ENCODE measurements at places on chromosomes 11 and 22.

DNA sequence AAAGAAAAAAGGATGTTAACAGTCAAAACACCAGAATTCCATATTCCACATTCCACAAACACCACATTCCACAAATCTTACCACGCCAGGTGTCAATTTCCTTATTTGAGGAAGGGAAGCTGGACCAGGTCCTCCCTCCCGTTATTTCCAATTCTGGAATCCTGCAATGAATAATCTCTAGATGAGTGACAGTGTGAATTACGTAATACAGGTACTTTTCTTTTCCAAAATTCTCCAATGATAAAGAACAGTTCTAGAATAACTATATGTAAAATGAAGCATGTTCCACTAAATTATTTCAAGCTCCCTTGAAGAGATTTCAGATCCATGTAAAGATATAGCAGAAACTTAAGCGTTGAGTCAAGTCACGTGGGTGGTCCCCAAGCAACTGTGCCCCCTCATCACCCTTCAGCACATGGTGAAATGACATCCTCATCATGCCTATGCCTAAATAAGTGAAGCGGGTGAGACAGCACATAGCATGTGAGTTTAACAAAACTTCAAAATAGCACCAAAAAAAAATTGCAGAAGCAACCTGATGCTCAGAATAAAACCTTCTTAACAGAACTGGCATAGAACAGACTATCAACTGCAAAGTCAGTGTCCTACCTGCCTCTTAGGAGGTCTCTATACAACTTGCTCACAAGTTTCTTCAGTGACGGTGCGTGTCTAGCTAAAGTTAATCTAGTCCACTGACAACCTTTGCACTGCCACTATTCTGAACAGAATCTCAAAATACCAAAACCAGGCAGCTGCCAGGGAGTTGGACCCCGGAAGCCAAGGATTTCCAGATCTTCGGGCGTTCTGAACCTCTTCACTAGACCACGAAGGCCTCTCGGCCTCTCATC is 876 bp downstream of the NFRKB start:
- no peak for DNase-seq

GRCh38 chr11:87338046-87338639 is 300.4 kb downstream of the TMEM135 start:
- no peak for DNase-seq

GRCh38 chr22:25706197-25706596 is 35.8 kb upstream of the MYO18B start:
- DNase-seq, result no peak

DNA sequence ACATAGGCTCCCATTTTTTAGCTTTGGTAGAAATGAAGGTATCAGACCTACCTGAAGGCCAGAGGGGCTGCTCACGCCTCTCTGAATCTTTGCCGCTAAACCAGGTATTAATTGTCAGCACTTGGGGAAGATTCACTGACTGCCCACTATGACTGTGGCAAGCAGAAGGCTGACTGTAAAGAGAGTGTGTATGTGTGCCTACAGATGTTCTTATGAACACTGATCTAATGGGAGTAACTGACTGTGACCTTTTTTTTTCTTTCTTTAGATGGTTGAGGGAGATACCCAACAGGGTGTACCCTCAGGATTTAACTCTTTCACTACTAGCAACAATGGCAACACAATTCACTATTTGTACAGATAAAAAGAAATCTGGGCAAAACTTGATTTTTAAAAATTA is at the start of gene RAG2:
RAG2 (minus strand) TSS at position 186 of the 400 bp plus-strand sequence. CDS start 4,068 bp downstream, outside the sequence.
- DNase-seq, result no peak

- DNase-seq, result no peak
Observed at GRCh38 chr11:109996060-109996459, 97.1 kb upstream of the ZC3H12C start.

- DNase-seq, result no peak
Observed at GRCh38 chr11:126993599-126993998, 7.0 kb downstream of the KIRREL3 start.

GRCh38 chr11:77074205-77074604 is 7.4 kb downstream of the CAPN5 start:
- DNase-seq, result no peak
